ENCODE measurements at places on chromosomes 11 and 22.

GRCh38 chr11:122737951-122738693 lies 82.6 kb downstream of the UBASH3B start:
- no peak for DNase-seq

- DNase-seq, result no peak
These were observed 318.1 kb upstream of the PITPNB start for GRCh38 chr22:28237112-28237511.

DNA sequence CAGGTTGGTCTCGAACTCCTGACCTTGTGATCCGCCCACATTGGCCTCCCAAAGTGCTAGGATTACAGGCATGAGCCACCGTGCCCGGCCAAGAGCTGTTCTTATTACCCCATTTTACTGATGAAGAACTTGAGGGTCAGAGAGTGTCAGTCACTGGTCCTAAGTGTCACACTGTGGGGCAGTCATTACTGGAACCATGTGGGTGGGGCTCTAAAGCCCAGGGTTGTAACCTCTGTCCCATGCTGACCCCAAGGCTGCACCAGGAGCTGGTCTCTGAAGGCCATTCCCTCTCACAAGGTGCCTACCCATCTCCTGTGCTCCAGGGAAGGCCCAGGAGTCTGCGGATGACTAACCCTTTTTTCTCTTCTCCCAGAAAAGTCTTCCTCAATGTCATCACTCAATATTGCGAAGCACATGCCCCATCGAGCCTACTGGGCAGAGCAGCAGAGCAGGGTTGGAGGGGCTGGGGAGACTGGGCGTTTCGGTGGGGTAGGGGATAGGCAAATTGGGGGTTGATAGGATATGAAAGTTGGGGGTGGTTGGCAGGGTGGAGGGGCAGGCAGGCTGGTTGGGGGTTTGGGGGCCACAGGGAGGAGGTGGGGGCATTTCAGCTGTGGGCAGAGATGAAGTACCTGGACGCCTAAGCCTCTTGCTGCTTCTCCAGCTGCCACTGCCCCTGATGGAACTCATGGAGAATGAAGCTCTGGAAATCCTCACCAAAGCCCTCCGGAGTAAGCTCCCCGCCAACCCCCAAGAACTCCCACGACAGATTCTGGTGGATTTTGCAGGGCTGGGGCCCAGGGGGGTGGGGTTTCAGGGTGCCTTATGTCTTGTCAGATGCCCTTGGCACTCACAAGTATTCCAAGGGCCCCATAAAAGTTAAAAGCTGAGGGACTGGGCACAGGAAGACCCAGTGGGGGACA lies 2.0 kb upstream of the ESRRA start:
- no peak for DNase-seq

DNA sequence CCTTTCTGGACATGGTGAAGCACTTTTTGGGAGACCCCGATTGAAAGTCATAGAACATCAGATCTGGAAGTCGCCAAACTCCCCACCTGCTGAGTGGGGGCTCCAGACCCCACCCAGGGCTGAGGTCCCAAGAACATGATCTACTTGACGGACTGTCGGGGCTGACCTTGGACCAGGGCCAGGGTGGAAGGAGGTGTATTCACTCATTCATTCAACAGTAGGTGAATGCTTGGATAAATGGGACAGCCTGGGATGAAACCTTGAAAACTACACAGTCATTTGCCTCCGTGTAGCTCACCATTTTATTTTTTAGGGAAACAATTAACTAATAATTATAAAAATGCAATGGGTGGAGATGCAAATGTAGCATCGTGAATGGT lies 629.0 kb downstream of the BRD1 start:
- DNase-seq, result no peak

- DNase-seq, result no peak
These were observed 37.0 kb downstream of the KIAA1671 start for GRCh38 chr22:24989541-24989951.

DNA sequence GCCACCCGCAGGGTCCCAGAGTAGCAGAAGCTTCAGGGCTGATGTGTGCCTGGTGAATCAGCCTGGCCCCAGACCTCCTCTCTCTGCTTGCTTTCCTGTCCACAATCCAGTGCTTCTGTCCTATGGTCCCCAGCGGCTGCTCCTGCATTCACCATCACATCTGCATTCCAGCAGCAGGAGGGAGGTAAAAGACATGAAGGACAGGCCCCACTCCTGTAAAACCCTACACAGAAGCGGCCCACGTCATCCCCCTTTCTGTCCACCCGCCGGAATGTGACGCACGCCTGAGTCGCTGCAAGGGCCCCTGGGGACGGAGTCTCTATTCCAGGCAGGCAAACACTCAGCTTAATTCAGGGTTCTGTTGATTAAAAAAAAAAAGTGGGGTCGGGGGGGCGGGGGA lies 58.3 kb downstream of the CDKN1C start:
- no peak for DNase-seq

GRCh38 chr11:129709801-129710398 lies 105.7 kb upstream of the TMEM45B start:
- no peak for DNase-seq

GRCh38 chr11:119482521-119483011 lies 59.6 kb upstream of the THY1 start:
- no peak for DNase-seq

GRCh38 chr11:134691295-134691873 lies 279.3 kb upstream of the B3GAT1 start:
- peak; percentile 42 for DNase-seq

DNA sequence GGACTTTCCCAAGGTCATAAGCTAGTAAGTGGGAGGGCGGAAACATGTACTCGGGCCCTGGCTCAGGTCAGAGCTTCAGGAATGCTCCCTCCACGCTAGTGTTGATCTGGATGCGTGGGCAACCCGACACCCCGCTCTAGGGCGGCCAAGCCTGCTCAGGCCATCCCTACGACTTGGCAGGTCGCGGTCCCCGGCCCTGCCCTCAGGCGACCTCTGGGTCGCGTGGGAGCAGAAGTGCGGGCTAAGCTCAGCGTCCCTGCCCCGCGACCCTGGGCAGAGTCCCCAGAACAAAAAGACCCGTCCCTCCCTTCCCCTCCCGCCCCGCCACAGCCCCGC lies 781 bp upstream of the TEF start:
- DNase-seq, result no peak

DNA sequence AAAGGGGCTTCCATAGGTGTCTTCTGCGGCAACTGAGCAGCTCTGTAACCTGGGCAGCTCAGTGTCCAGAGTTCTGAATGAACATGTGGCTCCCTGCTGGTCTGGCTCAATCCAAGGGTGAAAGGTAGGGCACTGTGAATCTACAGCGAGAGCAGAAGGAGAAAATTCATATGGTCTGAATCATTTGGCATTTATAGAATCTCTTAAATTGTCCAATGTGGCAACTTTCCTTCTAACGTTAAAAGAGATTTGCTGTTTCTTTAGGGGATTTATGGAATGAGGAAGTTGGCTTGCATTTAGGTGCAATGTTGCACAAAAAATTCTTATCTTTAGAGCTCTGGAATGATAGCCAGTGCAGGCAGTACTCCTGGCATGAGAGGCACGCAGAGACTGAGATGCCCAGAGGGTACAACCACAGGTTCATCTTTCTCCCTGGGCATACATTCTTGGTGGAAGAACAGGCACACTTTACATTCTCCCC lies 17.0 kb downstream of the ATXN10 start:
- no peak for DNase-seq

GRCh38 chr22:20981787-20982562 lies at the start of gene LZTR1:
Gene LZTR1, plus strand, starts transcription at chr22:20982297. Its CDS starts 75 bp downstream, at chr22:20982372.
- DNase-seq, result peak; percentile 80

DNA sequence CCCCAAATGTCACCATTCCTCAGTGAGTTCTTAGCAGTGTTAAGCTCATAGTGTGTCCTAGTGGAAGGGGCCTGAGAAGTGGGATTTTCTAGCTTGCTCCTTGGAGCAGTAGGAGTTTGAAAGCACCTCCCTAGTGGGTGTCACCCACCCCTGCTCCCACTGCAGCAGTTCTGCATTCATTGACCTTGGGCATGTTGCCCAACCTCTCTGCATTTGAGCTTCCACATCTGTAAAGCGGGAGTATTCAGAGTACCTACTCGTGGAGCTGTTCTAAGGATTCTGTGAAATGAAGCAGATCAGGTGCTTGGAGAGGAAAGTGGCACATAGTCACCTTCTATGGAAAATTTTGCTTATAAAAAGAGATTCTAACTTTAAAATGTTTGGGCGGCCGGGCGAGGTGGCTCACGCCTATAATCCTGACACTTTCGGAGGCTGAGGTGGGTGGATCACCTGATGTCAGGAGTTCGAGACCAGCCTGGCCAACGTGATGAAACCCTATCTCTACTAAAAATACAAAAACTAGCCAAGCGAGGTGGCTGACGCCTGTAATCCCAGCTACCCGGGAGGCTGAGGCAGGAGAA lies 16.9 kb downstream of the LMO2 start:
- DNase-seq, result no peak

GRCh38 chr11:66915046-66915832 lies 42.9 kb downstream of the PC start:
- no peak for DNase-seq

DNA sequence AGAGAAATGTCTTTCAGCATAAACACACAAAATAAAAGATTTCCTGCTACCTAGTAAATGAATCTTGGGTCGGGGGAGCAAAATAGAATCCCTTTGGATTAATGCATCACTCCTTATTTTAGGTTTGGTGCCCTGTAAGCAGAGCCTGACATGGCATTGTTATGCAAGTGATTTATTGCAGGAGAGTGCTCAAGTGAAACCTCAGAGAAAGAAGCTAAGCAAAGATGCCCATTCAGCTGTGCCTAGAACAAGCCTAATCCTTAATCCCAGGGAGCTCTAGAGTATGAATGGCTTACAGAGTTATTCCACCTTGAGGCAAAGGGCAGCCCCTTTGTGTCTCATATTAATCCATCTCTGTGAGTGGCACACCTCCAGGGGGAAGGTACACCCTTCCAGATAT lies 21.1 kb downstream of the C11orf87 start:
- DNase-seq, result no peak

- DNase-seq, result no peak
These were observed 77.1 kb upstream of the MTMR2 start for GRCh38 chr11:96001037-96001436.

DNA sequence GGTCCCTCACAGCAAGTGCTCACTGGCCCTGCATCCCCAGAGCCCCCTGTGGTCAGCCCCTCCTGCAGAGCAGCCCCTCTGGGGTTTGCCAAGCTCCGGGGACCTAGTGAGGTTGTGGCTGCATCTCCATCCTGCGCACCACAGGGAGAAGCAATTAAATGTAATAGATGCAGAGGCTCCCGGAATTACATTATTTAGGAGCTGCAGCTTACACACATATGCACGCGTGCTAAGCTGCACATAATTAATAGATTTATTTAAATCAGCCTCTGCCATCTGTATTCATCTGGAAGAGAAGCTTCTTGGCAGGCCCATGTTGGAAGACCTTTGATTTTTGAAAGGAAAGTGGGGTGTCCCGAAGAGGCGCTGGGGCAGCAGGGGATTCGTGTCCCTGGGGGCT lies 1271.5 kb downstream of the BRD1 start:
- no peak for DNase-seq

- no peak for DNase-seq
These were observed 328.3 kb upstream of the NARS2 start for GRCh38 chr11:78902771-78903507.

DNA sequence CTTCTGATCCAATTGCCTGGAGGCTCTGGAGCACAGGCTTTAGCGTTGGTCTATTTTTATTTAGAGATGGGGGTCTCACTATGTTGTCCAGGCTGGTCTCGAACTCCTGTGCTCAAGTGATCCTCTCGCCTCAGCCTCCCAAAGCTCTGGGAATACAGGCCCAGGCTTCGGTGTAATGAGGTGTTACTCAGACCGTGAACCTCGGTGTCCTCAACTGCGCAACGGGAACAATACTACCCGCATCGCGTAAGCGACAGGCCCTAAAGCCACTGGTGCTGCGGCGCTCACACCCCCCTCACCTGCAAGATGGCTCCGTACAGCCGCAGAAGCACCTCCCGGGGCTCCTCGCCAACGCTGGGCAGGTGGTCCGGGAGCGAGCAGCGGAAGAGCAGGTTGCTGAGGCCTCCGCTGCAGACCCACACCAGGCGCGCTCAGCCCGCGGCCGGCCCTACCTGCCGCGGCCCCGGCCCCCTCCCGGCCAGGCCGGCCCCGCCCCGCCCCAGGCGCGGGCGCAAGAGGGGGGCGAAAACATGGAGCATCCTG lies 628 bp downstream of the CHKB start:
- DNase-seq, result no peak

GRCh38 chr22:25643232-25644000 lies 78.9 kb downstream of the GRK3 start:
- no peak for DNase-seq

GRCh38 chr11:116498161-116498560 lies 274.6 kb downstream of the BUD13 start:
- no peak for DNase-seq

DNA sequence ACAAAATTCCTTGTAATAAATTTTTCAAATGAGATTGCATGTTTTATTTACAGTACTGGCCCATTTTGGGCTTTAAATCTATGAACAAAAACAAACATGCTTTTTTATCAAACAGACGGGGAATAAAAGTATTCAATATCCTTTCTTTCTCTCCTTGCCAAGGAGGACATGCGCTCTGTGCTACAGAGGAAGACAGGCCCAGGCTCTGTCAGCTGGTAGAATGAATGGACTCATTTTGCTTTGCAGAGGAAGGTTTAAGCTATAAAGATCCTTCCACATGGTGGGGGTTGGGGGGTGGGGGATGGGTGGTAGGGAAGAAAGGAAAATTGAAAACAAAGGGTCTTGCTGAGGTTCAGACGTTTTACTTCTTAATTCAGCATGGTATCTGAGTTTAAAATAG lies 575.6 kb downstream of the INSC start:
- no peak for DNase-seq

DNA sequence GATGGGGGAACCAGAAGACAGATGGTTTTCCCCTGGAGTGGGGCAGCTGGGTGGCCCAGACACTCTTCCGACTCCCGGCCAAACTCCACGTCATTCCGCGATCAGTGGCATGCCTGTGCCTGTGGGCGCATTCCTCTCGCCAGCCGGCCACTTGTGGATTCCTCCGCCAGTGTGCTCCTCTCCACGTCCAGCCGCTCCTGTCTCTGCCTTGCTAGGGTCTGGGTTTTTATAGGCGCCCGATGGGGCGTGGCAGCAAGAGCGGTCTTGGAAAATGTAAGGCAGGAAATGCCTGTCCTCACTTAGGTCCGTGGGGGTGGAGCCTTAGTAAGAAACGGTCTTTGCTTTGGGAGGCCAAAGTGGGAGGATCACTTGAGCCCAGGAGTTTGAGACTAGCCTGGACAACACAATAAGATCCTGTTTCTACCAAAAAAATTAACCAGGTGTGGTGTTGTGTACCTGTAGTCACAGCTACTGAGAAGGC lies 81.6 kb upstream of the SEPTIN5 start:
- no peak for DNase-seq

Measured in NCI-H526 (cell line).